ENCODE measurements at places on chromosomes 2 and 18.

DNA sequence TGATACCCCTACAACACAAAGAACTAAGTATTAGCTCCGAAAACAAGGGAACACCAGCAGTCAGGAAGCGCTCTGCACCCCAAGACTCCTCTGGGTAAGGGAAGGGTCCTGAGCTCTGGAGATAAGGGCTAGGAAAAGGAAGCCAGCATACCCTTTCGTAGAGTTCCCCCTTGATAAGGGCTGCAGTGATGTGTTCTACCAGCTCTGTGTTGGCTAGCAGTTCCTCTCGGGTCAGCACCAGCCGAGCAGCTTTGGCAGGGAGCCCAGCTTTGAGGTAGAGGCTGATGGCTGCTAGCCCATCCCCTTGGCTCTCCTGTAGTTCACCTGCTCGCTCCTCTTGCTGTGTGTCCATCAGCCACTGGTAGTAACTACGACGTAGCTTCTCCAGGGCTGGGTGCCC lies 18.9 kb downstream of the KRTCAP3 start:
- no peak for DNase-seq

GRCh38 chr18:28007841-28008240 lies 169.1 kb downstream of the CDH2 start:
- DNase-seq = no peak

DNA sequence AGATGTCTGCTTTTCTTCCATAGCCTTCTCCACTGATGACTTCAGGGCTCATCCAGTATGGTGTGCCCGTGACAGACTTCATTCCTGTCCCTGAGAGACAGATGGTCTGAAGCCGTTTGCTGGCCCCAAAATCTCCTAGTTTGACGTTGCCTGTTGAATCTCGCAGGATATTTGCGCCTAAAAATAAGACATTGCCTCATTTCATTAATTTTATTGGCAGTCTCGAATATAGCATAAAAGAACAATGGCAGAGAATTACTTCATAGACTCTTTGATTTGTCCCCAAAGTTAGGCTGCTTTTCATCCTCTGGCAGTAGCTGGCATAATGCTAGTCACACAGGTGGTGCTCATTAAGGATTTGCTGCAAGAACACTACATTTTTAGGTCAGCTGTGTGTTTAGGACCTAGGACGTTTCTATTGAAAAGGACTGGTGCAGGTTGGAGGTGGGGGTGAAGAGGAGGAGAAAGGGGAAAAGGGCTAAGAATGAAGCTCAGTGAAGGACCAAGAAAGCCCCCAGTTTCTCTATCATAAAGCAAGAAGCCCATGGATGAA lies 14.7 kb upstream of the ERCC3 start:
- no peak for DNase-seq

- no peak for DNase-seq
These were observed 1329.8 kb downstream of the DSC3 start for GRCh38 chr18:29712785-29713184.

- no peak for DNase-seq
These were observed 18.4 kb upstream of the PIK3C3 start for GRCh38 chr18:41936471-41937134.

DNA sequence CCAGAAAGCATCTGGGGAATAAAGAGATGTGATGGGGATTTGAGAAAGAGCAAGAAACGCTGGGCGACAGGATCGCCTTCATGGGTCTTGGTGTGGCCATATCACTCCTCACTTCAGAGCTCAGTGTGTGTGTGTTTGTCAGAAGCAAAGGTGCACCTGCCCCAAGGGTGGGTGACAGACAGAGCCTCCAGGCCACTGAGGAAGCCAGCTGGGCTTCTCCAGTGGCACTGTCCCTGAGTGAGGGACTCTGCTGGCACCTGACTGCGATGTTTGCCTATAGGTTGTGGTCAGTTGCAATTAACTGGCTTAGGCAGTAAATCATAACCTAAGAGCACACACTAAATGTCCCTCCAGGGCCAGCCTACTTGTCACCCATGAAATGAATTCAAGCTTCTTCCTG lies 23.5 kb upstream of the GNAL start:
- peak; percentile 32 for DNase-seq

Data from NCI-H1417 (cell line).